SK-N-MC (cell line): ENCODE measurements at places on chromosomes 13 and 19.

DNA sequence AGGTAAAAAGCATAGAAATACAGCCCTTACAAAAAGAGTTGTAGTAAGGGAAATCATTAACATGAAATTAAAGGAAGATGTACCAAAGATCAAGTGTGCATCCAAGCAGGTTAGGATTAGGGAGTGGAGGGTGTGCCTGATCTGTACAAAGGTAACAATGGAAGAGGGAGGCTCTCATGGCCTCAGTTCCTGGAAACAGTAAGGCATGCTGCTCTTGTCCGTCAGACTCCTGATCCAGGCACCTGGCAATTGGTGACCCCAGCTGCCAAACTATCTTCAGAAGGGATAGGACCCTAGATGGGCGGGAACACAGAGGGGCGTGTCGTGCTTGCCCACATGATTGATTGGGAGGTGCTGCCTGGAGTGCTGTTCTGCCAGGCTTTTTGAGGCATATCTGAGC is 4.5 kb downstream of the TEX26 start:
- DNase-seq, result no peak

- DNase-seq, result no peak
These were observed 5.8 kb downstream of the LATS2 start for GRCh38 chr13:21055511-21056045.

DNA sequence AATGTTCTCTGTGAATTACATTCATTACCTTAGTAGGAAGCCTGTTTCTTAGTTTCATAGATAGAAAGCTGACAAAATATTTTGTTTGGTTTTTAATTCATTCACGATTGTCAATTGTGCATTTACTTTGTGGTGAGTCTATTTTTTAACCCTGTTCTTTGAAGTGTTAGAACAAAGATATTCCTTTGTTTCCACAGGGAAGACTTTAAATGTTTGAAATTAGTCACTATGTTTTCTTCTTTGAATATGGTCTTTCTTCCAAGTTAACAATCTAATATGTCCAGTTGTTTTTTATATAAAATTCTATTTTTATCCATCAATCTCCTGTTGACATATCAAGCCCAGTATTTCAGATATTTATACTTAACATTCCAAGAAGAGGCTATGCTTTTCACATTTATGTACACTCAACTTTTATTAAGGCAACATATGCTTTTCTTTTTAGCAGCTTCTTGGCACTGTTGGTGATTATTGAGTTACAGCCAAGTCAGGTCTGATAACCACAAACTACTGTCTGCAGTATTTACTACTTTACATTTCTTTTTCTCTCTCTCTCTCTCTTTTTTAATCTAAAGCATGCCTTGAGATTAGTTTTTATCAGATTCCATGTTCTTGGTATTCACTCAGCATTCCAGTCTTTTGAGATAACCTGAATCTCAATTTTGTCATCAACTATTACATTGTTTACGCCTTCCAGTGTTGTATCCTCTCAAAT is 812.8 kb upstream of the SLC10A2 start:
- DNase-seq, result no peak

DNA sequence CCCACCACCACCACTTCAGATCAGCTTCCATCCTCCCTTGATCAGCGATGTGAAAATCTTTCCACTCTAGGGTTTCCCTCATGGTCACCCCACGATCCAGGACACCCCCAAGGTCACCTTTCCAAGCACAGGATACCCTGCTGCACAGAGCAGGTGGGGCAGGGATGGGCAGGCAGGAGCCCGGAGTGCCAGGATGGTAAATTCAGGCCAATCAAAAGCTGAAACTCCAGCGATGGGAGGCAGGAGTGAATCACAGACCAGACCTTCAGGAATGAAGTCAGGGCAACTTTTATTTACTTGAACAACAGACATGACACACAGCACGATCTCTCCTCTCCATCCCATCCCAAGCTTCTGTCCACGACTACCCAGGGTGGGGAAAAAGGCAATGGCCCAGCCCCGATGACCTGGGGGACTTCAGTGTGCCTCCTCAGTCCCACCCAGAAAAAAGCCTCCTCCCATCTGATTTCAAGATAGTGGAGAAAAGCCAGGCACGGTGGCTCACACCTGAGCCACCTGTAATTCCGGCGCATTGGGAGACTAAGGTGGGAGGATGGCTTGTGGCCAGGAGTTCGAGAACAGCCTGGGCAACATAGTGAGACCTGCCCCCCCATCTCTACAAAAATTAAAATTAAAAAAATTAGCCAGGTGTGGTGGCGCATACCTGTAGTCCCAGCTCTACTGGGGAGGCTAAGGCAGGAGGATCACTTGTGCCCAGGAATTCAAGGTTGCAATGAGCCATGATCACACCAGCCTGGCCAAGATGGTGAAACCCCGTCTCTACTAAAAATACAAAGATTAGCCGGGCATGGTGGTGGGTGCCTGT is 39.2 kb downstream of the ZSWIM4 start:
- no peak for DNase-seq

DNA sequence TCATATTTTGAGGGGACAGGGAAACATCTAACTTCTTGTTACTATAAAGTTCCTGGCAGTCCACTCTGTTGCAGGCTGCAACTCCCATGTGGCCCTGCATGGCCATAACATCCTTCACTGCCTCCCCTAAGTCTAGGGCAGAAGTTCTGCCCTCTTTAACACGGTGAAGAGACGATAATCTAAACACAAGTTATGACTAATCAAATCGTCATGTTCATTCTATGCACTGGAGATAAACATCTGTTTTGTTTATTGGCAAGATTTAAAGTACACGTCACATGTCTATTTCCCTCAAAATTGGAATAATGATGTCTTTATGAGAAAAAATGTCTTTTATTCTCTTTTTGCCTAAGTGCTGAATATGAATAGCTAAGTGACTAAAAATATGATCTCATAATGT is 1629.4 kb downstream of the PCDH9 start:
- no peak for DNase-seq

GRCh38 chr13:30965380-30965779 is 32.9 kb downstream of the TEX26 start:
- DNase-seq, result no peak

GRCh38 chr19:4213116-4213515 is 16.2 kb upstream of the EBI3 start:
- no peak for DNase-seq

DNA sequence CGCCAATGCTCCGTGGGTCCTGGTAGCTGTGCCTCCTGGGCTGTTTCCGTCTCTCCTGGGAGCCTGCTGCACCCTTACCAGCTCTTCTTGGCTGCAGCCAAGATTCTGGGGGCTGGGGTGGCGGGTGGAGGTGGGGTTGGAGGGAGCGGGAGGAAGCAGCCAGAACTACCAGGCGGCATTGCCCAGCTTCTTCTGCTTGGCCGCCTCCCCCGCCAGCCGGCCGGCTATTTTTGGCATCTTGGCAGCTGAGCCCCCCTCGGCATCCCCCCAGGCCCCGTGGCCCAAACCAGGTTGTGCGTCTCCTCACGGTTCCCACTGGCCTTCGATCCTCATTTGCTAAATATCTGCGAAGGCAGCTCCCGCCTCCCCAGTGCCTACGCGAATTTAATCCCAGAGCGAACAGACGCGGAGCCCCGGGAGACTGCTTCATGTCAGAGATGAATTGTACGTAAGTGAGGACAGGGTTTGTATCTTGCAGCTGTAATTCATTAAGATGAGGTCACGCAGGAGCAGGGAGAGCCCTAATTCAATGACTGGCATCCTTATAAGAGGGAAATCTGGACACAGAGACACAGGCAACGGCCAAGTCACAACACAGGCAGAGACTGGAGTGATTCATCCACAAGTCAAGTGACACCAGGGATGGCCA is 12.8 kb upstream of the PEAK3 start:
- DNase-seq, result no peak

DNA sequence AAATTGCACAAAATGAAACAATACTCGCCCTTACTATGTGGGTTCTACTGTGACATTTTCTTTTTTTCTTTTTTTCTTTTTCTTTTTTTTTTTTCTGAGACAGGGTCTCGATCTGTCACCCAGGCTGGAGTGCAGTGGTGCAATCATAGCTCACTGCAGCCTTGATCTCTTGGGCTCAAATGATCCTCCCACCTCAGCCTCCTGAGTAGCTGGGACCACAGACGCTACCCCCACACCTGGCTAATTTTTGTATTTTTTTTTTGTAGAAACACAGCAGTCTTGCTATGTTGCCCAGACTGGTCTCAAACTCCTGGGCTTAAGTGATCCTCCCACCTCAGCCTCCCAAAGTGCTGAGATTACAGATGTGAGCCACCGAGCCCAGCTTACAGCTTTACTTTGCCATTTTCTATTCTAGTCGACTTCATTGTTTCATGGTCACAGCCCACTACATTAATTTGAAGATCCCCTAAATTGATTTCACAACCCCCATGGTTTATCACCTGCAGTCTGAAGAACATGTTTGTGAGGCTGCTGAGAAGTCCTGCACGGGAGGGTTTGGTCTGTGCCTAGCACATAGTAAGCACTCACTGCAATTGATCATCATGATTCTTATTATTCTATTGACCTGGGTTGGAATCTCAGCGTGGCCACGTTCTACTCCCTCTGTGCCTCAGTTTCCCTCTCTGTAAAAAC is 3.8 kb downstream of the BCL3 start:
- DNase-seq, result no peak

GRCh38 chr13:95470574-95471366 is 81.8 kb upstream of the CLDN10 start:
- DNase-seq, result no peak

DNA sequence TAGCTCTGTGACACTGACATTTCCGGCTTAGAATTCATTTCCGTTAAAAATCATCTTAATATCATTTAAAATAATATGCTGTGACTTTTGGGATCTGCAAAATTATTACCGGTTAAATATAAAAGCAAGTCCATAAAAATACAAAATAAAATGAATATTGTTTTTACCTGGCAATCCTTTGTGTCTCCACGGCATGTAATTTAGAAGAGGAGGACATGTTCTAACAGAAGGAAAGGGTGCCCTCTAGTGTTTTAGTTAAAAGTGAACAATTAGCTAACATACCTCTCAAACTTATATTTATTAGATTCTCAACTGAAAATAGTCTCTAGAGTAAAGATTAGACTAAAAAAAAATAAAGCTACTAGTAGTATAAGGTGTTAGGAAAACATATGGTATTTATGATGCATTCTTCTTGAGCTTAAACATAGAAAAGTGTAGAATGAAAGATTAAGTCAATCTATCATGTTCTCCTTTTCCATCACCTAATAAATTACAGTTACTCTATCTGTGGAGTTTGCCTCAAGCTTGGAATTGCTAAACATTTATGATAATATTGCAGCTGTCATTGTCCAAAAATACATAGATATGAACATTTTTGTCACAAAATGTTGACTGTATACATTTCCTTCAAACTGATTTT is 676.7 kb upstream of the SPRY2 start:
- peak; percentile 34 for DNase-seq

DNA sequence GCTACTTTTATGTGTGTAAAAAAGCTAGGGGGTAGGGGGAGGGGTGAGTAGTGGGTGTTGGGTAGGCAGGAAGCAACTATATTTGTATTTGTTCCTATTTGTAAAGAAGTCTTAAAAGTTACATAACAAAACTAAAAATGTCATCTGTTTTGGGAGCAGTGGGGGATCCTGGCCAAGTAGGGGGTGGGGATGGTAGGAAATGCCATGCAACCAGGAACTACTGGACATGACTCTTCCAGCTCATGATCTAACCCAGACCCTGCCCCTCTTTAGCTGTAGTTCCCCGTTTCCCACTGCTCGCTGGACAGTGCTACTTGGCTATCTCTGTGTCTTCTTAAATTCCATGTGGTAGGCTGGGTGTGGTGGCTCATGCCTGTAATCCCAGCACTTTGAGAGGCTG is 3.2 kb downstream of the GTF3A start:
- DNase-seq, result no peak

DNA sequence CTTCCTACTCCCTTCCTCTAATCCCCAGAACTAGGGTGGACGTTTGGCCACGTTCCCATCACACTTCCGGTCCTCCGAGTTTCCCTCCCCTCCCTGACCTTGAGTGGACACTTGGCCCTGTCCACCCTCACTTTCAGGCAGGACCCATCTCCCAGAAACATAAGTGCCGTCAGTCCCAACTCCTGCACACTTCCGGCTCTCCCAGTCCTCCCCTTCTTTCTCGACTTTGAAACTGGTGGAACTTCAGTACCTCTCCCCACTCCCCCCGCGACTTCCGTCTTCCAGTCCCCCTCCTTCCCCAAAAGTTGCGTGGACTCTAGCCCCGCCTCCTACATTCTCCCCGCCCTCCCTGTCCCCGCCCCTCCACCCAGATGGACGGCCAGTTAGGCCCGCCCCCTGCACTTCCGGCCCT is 278 bp upstream of the ZNF274 start:
- no peak for DNase-seq

DNA sequence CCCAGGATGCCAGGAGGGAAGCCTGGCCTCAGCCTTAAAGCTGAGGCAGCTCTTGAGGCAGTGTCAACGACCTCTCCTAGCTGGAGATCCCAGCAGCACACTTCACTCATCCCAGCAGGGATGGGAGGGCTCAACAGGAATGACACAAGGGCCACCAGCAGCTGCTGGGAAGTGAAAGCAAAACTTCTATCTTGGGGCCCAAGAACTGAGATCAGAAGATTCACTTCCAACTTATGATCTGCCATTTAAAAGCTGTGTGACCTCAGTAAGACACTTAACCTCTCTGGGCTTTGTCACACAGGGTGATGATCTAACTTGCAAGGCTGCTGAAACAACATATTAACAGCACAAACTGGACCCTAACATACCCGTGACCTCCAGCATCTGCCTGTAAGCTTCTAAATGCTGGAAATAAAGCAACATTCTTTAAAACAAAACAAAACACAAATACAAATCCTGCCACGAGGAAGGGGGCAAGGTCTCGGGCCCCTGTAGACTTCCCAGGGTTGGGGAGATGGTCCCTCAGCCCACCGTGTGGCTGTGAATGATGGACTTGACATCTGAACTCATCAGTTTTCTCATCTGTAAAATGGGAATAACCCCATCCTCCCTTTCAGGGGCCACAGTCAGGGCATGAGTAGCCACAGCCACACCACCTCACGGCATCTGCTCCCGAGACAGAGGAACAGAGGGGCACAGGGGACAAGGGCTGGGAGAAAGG is 22.7 kb downstream of the ELL start:
- DNase-seq, result no peak

DNA sequence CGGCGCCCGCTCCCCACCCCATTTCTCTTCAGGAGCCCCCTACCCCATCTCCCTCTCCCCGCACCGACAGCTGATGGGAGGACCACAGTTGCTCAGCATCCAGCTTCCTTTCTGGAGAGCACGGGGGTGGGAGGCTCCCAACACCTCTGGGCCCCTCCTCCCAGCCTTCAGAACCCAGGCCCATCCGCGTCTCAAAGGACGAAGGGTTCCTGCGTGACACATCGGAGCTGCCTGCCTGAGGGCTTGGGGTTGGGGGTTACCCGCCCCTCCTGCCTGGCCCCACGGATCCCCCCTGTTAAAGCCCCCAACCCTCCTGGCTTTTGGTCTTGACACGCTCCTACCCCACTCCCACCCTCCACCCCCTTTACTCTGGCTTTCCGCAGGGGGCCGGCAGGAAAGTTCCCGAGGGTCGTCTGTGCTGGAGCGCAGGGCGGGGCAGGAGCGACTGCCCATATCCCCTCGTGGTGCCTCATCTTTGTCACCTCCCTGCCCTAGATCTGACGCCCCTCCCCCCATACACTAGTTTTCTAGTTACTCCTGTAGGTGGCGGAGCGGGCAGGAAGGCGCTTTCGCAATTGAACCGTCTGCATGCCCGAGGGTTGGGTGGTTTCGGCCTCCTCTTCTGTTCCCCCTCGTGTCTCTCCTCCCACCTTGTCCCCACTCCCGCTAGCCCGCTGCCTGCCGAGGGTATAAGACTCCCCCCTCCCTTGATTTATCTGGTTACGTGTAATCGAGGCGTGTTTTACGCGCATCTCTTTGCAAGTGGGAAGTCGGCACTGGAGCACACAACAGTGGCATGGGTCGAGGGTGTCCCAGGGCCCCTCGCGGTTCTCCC is 924 bp downstream of the TRAPPC5 start:
- DNase-seq, result no peak
